ENCODE measurements at places on chromosomes 4 and X.

- DNase-seq: no peak
Observed at GRCh38 chr4:165369522-165369921, 9.3 kb upstream of the CPE start.

DNA sequence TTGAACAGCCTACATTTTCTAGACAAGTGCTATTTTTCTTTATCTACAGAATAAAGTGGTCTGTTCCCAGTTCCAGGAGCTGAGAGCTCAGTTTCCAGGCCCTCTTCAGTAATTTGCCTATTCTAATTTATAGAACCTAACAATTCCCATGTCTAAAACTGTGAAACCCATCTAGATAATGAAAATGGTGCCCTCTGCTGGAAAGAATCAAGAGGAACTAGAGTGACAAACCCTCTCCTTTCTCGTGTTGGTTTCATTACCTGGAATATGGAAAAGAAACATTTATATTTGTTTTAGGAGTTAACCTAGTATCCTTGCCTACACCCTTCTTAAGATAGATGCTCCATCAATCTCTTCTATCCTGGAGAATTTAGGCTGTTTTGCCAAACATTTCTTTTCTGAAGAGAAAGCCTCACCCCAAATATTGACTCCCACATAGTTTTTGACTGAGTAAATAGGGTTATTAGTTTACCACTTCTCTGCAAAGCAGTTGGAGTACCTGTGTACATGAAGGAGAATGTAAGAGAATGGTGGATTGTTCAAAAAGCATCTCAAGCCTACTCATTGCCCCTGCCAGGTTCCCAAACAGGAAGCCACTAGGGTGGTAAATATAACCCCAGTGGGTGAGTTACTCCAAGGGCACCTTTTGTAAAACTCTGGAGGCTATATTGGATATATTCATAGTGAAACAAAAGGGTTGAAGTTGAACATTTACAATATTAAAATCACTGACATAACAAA, 121.6 kb downstream of the RASL11B start:
- DNase-seq: peak; percentile 35

DNA sequence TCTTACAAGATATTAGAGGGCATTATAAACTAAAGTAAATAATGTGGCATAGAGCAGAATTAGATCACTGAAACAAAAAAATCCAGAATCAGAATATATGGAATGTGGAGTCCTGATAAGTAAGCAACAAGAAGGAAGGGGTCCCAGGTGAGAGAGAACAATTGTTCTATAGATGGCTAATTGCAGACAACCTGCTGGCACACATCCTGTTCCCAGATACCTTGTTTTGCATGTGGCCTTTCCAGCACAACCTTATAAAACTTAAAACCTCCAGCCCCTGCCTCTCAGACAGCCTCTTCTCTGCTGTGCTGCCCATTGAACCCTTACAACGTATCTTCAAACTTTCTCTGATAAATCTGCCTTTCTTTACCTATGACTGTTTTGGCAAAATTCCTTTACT, 4.7 kb upstream of the ZNF674 start:
- no peak for DNase-seq

DNA sequence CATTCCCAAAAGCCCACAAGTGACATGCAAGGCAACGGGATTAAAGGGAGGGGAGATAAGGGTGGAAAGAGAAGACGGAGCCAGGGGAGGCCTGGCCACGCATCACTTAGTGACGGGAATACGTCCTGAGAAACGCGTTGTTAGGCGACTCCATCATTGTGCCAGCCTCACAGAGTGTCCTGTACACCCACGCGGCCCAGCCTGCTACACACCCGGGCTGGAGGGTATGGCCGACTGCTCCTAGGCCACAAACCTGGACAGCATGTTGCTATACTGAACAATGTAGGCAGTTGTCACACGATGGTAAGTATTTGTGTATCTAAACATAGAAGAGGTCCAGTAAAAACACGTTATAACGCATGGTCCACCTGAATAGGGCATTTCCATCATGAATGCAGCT, 23.4 kb downstream of the NSG1 start:
- no peak for DNase-seq

GRCh38 chr4:23881674-23882337, 8.0 kb downstream of the PPARGC1A start:
- DNase-seq: no peak

DNA sequence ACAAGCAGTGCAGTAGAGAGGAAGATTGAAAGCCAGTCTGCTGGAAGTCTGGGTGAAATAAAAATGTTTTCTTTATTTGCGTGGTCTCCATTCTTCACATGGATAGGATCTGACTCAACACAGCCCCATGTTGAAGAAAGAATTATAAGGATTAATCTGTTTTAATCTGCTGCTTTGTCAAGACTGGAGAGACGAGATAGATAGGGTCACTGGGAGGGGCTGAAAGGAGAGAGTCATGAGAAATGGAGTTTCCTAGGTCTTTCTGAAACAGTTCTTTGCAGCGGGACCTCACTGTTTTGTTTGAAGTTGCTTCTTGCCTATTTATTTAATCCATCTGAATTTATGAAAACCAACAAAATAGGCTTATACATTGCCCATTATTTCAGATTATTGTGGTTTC, 32.4 kb upstream of the RHOH start:
- DNase-seq: no peak

- DNase-seq: no peak
Observed at GRCh38 chrX:69110116-69110530, 55.1 kb downstream of the PJA1 start.

DNA sequence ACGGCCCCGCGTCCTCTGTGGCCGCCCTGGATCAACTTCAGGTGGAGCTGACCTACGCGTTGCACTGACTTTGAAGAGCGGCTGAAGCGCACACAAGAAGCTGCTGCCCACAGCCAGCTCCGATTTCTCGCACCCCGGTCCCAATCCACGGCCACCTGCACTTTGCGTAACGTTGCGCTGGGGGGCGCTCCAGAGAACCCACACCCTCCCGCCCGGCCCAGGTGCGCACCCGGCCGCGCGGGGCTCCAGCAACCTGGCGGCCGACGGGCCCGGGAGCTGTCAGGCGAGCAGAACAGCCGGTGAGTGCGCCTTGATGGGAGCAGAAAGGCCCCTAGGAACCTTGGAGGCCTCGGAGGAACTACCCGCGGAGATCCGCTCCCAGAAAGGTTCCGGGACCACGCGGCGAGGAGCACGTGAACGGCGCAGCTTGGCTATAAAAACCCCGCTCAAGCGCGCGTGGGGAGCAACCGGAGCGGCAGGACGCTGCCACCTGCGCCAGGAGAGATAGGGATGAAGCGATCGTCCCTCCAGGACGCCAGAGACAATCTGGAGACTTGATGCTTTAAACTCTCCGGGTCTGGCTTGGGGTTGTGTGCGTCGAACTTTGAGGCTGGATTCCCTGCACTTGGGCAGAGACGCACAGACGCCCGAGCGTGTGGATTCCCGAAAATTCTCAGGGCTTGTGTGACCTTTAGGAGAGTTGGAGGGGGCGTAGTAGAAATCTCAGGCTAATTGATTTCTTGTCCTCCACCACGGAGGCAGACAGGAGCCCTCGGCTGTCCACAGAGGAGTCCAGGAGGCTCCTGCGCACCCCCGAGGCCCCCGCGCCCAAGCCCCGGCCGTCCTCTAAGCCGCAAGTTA, 591 bp upstream of the NWD2 start:
- peak; percentile 46 for DNase-seq

Data from HEK293T (cell line).